ENCODE measurements at places on chromosomes 11 and 22.

DNA sequence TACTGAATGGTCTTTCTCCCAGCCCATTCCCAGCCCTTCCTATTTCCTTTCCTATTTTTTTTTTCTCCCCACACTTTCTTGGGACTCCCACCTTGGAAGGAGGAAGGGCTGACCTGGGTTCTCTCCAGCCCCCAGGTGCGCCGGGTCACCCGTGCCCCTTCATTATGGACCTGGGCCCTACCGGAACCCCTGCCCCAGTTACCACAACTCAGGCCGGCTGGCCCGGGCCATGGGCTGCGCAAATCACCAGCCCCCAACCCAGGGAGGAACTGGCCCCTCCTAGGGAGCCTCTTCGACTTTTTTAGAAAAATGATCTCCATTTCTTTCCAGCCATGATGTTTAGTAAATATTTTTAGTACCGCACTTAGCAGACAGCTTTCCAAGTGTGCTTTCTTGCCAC is 62.2 kb downstream of the MORC2 start:
- DNase-seq: no peak

GRCh38 chr11:92277871-92278270 is 53.3 kb downstream of the FAT3 start:
- DNase-seq: no peak

- no peak for DNase-seq
These were observed 963 bp upstream of the ADORA2A start for GRCh38 chr22:24426436-24426835.

DNA sequence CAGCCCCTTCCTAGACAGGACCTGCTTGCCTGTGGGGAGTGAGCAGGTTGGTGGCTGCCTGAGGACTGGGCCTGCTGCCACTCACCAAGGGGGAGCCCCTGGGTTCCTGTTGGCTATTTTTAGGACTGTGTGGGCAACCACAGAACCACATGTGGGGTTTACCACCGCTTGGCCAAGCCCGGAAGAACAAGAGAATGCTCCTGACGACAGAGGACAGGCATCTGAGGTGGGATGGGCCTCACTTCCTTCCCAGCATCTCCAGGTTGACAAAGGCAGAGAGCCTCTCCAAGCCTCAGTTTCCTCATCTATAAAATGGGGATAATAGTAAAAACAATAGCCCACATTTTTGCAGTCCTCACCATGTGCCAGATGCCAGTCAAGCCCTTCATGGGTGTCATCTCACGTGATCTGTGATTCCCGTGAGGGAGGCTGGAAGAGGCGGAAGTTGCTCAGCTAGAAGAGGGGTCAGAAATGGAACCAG is 43.6 kb downstream of the LRRC32 start:
- DNase-seq: no peak

DNA sequence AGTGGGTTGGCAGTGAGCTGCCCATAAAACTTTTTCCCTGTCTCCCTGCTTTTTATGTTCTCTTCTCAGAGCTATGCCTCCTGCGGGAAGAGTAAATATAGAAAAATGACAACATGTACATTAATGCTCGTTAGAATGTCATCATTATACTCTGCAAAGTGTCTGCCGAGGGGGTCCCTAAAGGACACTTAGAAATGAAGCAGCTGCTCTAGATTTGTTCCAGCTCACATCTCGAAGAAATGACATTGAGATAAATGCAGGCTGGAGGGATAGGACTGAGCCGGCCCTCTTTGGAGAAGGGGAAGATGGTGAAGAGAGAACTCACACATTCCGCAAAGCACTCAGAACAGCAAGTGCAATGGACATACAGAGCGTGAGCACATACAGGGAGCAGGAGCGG is 240.0 kb downstream of the NXPE2 start:
- DNase-seq: no peak

GRCh38 chr11:67389477-67389876 is 2.3 kb upstream of the RAD9A start:
- no peak for DNase-seq

- DNase-seq: no peak
These were observed 1.5 kb downstream of the TBC1D10A start for GRCh38 chr22:30325065-30325720.

DNA sequence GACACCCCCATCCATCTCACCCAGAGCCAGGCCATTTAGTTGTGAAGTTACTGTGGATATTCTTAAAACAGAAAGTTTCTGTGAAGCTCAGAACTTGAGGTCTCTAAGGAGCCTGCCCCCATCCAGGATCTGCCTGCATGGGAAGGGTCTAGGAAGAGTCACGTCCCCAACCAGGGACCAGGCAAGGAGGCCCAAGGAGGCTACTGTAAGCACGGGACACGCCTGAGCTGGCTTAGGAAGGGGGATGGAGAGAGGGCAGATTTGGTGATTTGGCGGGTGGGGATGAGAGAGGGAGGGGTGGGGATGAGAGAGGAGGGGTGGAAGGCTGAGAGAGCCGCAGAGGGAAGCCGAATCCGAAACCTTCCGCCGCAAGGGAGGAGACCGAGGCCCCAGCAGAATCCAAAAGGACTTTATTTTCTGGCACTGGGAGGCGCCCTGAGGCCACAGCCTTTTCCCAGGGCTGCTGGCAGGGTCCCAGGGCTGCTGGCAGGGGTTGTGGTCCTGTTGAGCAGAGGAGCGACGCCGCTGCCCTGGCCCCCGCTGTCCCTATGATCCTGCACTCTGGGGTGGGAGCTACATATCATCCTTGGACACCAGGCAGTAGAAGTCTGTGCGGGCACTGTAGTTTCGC is 9.4 kb downstream of the SIGIRR start:
- DNase-seq: no peak

GRCh38 chr11:10856689-10857458 is 979 bp downstream of the ZBED5 start:
- DNase-seq: no peak

DNA sequence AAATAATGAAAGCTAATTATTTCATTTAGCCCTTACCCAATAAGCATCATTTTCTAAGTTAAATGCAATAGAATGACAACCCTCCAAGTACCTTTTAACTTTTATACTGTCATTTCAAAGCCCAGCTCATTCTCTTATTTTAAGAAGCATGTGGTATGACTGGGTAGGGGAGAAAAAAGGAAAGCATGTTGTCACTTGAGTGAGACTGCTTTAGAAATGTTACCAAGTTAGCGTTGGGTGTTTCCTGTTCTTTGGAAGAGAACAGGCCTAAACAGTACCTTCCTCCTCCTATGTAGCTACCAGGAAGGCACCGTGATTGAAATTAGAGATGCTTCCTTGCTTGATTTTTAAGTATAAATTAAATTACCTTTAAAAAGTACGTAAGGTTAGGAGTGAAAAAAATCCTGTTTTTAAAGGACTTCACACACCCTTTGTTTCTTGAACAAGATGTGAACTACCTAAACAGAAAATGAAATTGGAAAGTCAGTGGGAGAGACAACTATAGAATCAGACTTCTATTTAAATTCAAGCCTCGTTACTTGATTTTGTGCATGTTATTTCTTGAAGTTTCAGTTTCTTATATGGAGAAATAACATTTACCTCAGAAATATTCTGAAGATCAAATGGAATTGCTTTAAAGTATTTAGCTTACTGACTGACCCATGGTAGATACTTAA is 741 bp upstream of the CNTF start:
- no peak for DNase-seq

All from NCI-H524 treated with DMSO at 0.1 percent for 48 hours (cell line).